Mesendoderm (in vitro differentiated cells): ENCODE measurements at places on chromosomes 1 and 21.

DNA sequence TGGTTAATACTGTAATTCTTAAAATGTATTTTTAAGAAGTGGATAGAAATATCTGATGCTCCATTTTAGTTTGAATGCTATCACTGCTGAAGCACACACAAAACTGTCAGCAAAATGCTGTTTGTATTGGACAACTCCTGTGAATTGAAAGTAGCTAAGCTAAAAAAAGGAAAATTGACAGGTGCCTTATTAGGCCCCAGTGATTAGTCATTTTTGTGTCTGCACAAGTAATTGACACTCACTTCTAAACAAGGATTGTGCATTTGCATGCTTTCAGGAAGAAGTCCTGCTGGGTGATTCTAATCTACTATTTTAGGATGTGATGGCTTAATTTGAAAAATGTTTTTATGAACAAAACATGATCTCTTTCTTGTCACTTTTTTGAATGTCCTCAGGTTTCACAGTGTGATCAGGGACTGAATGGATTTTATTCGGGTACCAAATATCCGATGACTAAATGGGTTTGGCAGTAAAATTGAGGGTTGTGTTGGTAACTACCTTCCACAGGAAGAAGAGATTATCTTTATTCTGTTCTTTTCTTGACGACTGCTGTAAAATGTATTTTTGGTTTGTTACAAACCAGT is 13.0 kb upstream of the MAP3K7CL start:
- peaks cover 2% of the 10 kb centered on the region for H3K4me1 ChIP-seq
- H3K4me3 ChIP-seq = no peak overlapping the region
- H3K27me3 ChIP-seq = no peaks in the 10 kb centered on the region
- H3K36me3 ChIP-seq = no peaks in the 10 kb centered on the region

- peak; percentile 51 for DNase-seq
- H3K27me3 ChIP-seq = no peaks in the 10 kb centered on the region
- no peaks in the 10 kb centered on the region for H3K36me3 ChIP-seq
- no peak overlapping the region for H3K27ac ChIP-seq
- H3K4me1 ChIP-seq = no peaks in the 10 kb centered on the region
Measured at GRCh38 chr1:24248859-24249258, 61.8 kb upstream of the IFNLR1 start.

- H3K27me3 ChIP-seq = no peaks in the 10 kb centered on the region
- H3K4me3 ChIP-seq = no peak overlapping the region
- no peak for DNase-seq
- H3K27ac ChIP-seq = no peak overlapping the region
Measured at GRCh38 chr1:214515544-214516433, 35.6 kb downstream of the PTPN14 start.

DNA sequence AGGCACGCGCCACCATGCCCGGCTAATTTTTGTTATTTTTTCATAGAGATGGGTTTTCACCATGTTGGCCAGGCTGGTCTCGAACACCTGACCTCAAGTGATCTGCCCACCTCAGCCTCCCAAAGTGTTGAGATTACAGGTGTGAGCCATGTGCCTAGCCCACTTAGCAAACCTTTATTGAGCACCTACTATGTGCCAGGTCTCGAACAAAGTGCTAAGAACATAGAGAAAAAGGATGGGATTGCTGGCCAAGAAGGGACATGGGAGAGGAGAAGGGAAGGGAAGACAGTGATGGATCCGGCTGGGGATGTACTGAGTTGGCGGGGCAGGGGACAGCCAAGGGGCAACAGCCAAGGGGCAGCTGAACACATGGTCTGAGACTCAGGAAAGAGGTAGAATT is 55.6 kb upstream of the RPL11 start:
- H3K36me3 ChIP-seq = no peaks in the 10 kb centered on the region
- H3K4me1 ChIP-seq = peaks cover 15% of the 10 kb centered on the region
- DNase-seq = no peak

DNA sequence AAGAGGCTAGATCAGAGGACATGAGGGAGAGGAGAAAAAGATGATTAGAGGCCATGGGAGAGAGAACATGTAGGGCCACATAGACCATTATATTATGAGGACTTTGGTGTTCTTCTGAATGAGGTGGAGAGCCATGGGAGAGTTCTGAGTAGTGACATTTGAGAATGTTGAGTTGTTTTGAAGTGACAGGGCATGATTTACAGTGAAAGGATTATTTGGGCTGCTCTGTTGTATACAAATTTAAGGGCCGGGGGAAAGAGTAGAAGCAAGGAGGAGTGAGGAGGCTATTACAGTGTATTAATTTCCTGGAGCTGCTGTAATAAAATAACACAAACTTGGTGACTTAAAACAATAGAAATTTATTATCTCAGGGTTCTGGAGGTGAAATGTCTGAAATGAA is 102.5 kb upstream of the RGS4 start:
- no peaks in the 10 kb centered on the region for H3K4me1 ChIP-seq
- no peaks in the 10 kb centered on the region for H3K27me3 ChIP-seq
- no peak for DNase-seq
- H3K36me3 ChIP-seq = no peaks in the 10 kb centered on the region
- H3K27ac ChIP-seq = no peak overlapping the region

DNA sequence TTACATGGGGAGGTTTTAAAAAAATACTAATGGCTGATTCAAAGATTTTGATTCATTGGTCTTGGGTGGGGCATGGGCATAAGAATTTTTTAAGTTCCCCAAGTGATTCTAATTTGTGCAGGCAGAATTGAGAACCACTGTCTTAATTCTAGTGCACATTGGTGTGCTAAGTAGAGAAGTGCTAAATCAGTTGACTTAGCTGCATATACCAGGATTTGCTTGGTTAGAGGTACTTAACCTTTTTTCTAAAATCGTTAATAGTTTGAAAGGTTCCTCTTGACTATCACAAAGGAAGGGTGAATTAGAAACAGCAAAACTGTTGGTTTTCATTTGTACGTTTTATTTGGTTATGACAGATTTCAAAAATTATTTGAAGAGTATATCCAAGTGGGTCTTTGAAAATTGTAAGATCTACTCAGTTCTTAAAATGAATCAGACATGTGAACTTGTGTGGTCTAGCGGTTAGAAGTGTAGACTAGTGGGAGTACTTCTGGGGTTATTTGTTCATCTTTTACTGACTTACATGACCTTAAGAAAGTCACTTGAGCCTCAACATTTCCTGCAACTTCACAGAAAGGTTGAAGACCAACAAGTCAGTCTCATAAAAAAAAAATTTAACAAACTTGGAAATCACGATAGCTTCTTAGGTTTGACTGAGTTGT is 66.7 kb downstream of the RPAP2 start:
- H3K36me3 ChIP-seq = no peaks in the 10 kb centered on the region
- H3K27ac ChIP-seq = no peak overlapping the region

GRCh38 chr1:67590329-67590728 is 94.7 kb upstream of the GADD45A start:
- H3K4me1 ChIP-seq = peaks cover 2% of the 10 kb centered on the region
- no peaks in the 10 kb centered on the region for H3K27me3 ChIP-seq
- H3K36me3 ChIP-seq = no peaks in the 10 kb centered on the region
- H3K27ac ChIP-seq = no peak overlapping the region
- no peak overlapping the region for H3K4me3 ChIP-seq

DNA sequence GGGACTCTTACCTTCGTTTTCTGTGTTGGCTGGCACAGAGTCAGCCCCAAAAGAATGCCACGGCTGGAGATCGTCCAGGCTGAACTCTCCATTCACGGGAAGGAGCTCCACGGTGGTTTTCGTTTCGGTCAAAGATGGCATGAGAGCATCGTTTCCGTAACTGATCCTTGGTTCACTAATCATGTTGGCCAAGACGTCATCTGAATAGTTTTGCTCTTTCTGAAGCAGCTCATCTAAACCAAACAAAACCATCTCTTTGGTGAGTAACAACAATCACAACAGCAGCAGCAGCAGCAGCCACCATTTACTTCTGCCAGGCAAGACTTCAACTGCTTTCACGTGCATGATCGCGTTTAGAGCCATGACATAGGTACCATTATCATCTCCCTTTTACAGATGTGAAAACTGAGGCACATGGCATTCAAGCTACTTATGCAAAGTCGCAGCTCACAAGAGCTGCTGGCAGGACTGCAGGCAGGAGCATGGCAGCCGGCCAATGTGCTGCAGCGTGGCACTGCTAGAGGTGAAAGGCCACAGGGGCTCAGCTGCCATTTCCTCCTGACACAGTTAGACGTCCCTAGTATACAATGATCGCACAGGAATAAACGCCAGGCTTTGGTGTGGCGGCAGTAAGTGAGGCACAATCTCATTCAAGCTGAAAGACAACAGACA is 177.1 kb downstream of the GABPA start:
- no peak for DNase-seq
- no peaks in the 10 kb centered on the region for H3K27me3 ChIP-seq
- no peak overlapping the region for H3K4me3 ChIP-seq
- H3K4me1 ChIP-seq = peaks cover 7% of the 10 kb centered on the region
- no peaks in the 10 kb centered on the region for H3K36me3 ChIP-seq
- no peak overlapping the region for H3K27ac ChIP-seq
